ENCODE measurements at places on chromosomes 12 and 14.

GRCh38 chr14:57486767-57487379, 6.8 kb downstream of the CCDC198 start:
- DNase-seq: peak; percentile 5

DNA sequence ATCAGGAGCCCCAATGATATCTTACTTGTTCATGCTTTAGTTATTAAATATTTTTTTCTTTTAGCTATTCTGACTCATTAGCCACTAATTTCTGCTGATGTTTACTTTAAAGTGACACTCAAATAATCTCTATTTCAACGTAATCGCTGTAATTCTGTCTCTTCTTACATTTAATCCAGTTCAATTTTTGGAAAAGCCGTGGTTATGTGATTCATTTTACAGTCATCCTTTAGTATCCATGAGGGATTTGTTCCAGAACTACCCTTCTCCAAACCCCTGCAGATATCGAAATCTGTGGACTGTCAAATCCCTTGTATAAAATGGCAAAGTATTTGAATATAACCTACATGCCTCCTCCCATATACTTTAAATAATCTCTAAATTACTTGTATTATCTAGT, 1103.4 kb downstream of the LRFN5 start:
- DNase-seq: no peak

- DNase-seq: no peak
Observed at GRCh38 chr12:18363321-18363720, 102.0 kb downstream of the PIK3C2G start.

DNA sequence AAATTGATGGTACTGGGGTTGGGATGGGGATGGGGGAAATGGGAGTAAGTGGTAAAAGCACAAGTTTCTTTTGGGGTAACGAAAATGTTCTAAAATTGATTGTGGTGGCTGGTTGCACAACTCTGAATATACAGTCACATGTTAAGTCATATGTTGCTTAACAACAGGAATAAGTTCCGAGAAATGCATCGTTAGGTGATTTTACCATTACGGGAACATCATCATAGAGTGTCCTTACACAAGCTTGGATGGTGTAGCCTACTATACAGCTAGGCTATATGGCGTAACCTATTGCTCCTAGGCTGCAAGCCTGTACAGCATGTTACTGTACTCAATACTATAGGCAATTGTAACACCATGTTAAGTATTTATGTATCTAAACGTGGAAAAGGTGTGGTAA, 31.0 kb downstream of the ITGA7 start:
- peak; percentile 90 for DNase-seq

- peak; percentile 64 for DNase-seq
Observed at GRCh38 chr14:69672356-69672755, 61.0 kb downstream of the SUSD6 start.

- DNase-seq: peak; percentile 17
Observed at GRCh38 chr12:49622501-49623141, 740 bp upstream of the PRPF40B start.

GRCh38 chr12:11901701-11902524, 168.8 kb upstream of the BCL2L14 start:
- no peak for DNase-seq

DNA sequence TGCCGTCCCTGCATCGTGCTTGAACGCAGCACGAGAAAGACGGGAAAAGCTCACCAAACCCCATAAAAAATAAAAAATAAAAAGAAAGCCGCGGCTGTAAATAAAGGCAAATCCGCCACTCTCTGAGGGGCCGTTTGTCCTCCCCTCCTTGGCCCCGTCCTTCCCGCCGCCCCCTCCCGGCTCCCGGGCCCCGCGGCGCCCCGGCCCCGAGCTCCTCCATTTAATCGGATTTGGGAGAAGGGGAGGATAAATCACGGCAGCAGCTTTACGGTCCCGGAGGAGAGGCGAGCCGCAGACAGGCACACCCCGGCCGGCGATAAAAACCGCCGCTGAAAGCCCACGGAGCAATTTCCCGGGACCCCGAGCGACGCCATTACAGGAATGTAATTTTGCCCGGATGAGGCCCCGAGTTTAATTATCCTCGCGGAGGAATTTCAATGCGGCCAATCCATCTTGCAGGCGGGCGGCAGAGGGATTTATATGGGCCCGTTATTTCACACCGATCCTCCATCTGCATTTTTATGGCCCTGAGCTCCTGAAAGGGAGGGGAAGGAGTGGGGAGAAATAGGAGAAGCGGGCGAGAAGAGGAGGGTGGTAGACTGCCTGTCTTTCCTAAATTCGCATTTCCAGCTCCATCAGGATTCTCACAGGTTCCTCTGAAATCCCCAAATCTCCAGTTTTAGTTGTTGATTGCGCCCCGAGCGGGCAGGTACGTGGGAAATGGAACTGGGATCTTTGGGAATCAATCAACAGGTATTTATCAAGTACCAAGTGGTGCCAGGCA, 1.3 kb upstream of the ATP5MC2 start:
- no peak for DNase-seq

DNA sequence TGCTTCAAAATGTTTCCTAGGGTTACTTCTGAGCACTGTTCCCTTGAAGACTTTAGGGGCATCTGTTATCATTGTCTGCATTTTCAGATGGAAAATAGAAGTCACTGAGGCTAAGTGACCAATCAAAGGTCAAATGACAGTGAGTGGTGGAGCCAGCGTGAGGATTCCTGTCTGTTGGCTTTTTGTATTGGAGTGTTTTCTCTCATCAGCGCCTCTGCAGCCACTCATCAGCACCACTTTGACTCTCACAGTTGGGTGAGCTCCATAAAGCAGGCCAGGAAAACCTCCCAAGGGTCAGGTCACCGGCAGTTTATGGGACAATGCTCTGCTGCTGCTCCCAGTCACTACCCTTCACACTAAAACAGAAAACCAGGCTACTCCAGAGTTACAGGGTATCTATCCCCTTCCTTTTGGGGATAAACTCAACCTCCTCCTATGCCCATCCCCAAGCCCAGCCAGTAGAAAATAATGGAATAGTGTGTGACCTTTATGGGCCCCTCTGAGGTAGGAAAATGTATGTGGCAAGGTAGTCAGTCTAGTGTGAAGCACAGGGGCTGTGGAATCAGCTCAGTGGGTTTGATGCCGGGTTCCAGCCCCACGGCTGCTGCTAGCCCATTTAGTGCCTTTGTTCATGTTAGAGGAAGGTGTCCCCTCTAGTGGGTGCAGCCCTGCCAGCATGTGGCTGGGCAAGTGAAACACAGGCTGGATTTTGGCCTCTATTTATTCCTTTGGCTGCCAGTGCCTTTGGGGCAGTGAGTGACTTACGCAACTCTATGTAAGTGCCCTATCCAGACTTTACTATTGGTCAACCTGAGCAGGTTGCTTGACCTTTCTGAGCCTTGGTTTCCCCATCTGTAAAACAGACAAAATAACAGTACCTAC, 133.8 kb upstream of the CPM start:
- no peak for DNase-seq

- no peak for DNase-seq
Observed at GRCh38 chr12:14284184-14284722, 81.2 kb upstream of the ATF7IP start.

DNA sequence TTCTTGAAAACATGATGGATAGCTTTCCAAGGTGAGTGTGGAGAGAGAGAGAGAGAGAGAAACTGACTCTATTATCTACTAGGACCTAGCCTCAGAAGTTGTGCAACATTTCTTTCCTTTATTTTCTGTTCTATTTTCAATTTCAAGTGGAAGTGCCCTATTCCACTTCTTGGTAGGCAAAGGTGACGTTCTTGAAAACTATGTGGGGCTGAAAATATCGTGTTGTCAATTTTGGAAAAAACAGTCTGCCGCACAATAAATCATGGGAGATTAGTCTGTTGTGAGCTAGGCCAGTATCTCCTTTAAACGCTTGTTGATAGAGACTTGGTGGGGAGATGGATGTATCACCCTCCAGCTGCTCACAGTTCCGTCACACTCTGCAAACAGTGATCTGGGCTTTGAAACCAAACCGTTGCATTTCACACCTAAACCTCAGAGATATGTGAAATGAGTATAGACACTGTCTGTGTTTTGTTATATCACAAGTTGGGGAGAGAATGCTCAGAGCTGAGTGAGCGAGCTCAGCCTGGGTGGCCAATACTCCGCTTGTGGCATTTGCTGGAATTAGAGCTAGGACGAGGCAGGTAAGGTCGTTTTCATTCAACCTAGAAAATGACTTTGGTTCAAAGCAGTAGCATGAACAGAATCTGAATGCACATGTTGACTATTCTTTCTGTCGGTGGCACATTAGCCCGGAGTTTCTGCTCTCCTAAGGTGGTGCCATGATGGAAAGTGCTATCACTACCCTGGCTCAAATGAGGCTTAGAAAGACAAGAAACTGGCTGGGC, 75.1 kb upstream of the ST8SIA1 start:
- peak; percentile 14 for DNase-seq

- DNase-seq: no peak
Observed at GRCh38 chr12:130770413-130771028, 54.4 kb upstream of the RIMBP2 start.
